ENCODE measurements at places on chromosomes 3 and 15.
A peak's percentile ranks its signal among the peaks of the same experiment; 100 is the strongest.

GRCh38 chr3:165196577-165197480 lies 645 bp upstream of the SLITRK3 start:
- no peak for DNase-seq

DNA sequence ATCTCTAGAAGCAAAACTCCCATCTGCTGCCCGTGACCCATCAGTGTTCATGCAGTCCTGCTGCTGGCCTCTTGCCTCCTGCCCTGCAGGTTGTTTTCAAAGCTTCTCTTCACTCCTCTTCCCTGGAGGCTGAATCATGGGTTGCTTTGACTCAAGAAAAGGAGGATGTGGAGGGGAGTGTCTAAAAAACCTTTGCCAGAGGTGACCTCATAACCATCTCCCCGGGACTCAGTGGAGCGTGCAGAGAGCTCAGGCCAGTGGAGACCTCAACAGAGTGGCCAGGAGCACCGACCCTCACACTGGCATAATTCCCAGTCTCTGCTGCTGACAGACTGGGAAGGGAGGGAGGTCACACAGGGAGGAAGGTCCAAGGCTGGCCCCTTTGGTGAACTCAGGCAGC lies 60.9 kb upstream of the ITGA11 start:
- no peak for DNase-seq

GRCh38 chr3:140023616-140024530 lies 88.9 kb downstream of the CLSTN2 start:
- DNase-seq = no peak

- DNase-seq = no peak
These were observed 89.0 kb upstream of the STRIT1 start for GRCh38 chr3:155382396-155383042.

GRCh38 chr3:64578062-64578770 lies 109.6 kb downstream of the ADAMTS9 start:
- no peak for DNase-seq

DNA sequence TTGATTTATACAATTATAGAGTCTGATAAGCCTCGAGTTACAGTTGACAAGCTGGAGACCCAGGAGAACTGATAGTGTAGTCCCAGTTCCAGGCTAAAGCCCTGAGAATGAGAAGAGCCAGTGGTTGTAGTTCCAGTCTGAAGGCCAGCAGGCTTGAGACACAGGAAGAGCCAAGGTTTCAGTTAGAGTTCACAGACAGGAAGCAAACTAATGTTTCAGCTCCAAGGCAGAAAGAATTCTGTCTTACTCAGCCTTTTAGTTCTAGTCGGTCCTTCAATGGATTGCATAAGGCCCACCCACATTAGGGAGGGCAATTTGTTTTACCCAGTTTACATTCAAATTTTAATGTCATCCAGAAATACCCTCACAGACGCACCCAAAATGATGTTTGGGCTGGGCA lies 102.7 kb downstream of the CDIN1 start:
- DNase-seq = no peak

GRCh38 chr15:94290730-94291129 lies 59.4 kb downstream of the MCTP2 start:
- no peak for DNase-seq

- DNase-seq = no peak
These were observed 180.4 kb downstream of the STAC start for GRCh38 chr3:36560685-36561084.

DNA sequence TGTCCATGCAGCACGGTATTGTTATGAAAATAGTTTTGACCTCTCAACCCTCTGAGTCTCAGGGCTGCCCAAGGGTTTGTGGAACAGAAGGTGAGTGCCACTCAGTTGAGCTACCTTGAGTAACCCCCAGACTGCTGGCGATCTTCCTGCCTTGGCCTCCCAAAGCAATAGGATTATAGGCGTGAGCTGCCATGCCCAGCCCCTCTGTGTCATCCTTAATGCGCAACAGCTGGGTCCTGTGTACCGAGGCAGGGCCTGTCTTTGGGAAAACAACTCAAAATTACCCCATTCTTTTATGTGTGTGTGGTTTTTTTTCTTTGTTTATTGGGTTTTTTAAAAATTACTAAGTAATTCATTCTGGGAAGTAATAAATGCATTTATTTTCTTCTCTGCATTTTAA lies 78.3 kb upstream of the TPM1 start:
- no peak for DNase-seq

- no peak for DNase-seq
These were observed 16.3 kb upstream of the NEK10 start for GRCh38 chr3:27385504-27385903.

DNA sequence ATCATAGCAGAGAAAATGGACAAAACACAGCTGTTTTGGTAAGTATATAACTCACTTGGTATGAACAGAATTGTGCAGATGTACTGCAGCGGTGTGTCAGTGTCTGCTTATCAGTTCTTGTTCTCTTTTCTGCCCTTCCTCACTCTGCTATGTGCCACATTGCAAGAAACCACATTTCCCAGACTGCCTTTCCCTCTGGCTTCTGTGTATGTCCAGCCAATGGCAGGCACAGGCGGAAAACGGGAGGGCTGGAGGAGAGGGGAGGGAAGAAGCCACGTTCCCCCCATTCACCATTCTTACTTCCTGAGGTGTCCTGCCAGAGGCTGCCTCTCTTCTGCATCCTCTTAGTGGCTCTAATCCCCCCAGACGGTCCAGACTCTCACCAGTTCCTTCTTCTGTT lies 15.4 kb downstream of the HHLA2 start:
- DNase-seq = no peak

DNA sequence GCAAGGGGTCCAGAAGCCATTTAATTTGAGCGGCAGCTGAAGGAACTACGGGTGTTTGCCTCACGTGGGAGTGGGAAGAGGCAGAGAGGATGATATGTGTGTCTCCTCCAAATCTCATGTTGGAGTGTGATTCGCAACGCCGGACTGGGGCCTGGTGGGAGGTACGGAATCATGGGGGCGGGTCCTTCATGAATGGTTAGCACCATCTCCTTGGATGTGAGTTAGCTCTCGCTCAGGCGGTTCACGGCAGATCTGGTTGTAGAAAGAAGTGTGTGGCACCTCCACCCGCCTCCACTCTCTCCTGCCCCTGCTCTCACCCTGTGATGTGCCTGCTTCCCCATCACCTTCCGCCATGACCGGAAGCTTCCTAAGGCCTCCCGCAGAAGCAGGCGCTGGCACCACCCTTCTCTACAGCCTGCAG lies 25.4 kb downstream of the XXYLT1 start:
- DNase-seq = no peak

DNA sequence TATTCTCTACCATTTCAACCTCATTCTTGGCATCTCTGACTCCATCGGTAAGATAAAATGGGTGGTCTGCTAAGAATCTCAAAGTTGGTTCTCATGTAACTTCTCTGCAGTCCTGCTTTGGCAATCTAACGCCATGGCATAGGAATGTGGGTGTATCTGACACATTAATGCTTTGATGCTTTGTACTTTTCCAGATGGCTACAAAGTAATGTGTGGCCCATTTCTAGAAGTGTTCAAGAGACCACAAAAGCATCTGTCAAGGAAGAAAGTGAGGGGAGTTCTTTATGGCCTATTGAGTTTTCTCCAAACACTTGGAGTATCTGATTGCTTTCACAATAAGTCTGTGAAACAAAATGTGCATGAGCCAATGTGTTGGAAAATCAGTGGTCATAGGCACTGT lies 339.9 kb upstream of the TGFBR2 start:
- no peak for DNase-seq

- DNase-seq = no peak
These were observed 24.2 kb downstream of the WDR93 start for GRCh38 chr15:89714775-89715174.

GRCh38 chr3:13546667-13547171 lies 2.2 kb upstream of the FBLN2 start:
- no peak for DNase-seq

GRCh38 chr3:42763021-42763420 lies 10.0 kb downstream of the CCDC13 start:
- no peak for DNase-seq

DNA sequence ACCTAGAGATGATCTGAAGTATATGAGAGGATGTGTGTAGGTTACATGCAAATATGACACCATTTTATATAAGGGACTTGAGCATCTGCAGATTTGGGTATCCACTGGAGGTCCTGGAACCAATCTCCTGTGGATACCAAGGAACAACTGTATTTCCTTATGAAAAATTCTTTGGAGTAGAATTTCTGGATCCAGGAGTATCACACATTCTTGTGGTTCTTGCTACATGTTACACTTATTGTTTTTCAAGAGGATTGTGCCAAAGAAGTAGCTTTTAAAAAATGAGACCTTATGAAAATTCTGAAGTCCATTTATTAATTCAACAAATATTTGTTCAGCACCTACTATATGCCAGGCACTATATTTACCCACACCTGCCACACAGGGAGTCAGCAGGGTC lies 15.7 kb upstream of the TBC1D23 start:
- DNase-seq = no peak

GRCh38 chr15:42199126-42199525 lies 9.0 kb downstream of the VPS39 start:
- DNase-seq = no peak

DNA sequence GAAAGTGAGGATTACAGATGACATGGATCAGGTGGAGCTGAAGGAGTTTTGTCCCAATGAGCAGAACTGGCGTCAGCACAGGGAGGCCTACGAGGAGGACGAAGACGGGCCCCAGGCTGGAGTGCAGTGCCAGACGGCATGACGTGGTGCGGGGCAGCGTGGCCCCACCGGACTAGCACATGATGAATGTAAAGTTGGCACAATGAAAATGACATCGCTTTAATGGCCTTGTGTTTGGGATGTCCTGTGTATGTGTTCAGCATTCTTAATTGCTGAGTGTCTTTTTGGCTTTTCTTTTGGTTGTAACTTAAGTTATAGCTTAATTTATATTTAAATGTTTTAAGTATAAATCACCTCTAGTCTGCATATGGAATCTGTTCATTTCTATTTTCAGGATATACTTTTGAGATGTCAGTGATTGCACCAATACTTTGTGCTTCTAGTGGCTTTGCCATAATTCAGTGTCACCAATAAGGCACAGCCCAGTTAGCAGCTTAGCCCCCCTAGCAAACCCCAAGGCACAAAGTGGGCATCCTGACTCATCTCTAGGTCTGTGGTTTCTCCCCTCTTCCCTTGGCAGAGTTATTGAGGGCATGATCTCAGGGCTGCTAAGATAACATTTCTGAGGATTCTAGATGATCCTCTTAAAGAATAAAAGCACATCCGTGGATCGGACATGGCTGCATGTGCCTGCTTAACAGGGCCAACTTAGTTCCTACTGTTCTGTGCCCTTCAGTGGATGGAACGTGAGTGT lies 16.1 kb downstream of the DNAJA4 start:
- DNase-seq = no peak

GRCh38 chr15:57146506-57147201 lies 228.2 kb downstream of the TCF12 start:
- DNase-seq = peak; percentile 47

GRCh38 chr3:152916753-152917279 lies 81.9 kb downstream of the P2RY1 start:
- DNase-seq = no peak

- no peak for DNase-seq
These were observed 23.4 kb downstream of the AMOTL2 start for GRCh38 chr3:134350861-134351311.

GRCh38 chr3:141457624-141458236 lies 29.1 kb upstream of the RASA2 start:
- DNase-seq = no peak

- no peak for DNase-seq
These were observed 918.4 kb downstream of the NAALADL2 start for GRCh38 chr3:175777495-175777894.

- DNase-seq = no peak
These were observed 43.9 kb upstream of the PLXND1 start for GRCh38 chr3:129650256-129650872.

GRCh38 chr3:178084938-178085816 lies 451.1 kb upstream of the KCNMB2 start:
- peak; percentile 37 for DNase-seq

DNA sequence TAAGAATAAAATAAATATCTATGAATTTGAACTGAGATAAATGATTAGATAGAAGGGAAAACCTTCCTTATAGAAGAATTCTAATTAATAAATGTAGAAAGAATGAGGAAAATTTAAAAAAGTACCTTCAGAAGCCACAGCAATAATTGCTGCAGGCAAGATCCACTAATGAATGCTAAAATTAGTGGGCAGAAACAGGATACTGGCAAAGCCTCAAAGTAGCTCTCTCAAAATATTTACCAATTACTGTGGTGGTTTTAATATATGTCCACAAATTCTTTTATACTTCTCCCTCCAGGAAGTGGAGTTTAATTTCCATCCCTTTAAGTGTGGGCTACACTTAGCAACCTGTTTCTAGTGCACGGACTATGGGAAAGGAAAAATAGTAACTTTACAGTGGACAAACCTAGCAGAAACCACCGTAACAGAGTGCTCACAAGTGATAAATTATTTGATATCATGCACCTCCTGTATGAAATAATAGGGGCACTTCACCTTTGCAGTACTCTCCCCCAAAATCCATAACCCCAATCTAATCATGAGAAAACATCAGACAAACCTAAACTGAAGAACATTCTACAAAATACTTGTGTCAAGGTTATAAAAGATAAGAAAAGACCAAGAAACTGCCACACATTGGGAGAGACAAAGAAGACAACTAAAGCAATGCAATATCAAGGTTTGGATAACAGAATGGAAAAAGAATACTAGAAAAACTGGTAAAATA lies 6.8 kb downstream of the PEAK1 start:
- no peak for DNase-seq

GRCh38 chr15:69647142-69647513 lies 194.5 kb downstream of the RPLP1 start:
- no peak for DNase-seq

GRCh38 chr3:179544981-179545645 lies 17.6 kb upstream of the ACTL6A start:
- no peak for DNase-seq

- no peak for DNase-seq
These were observed 2.4 kb downstream of the RPL39L start for GRCh38 chr3:187136936-187137335.

DNA sequence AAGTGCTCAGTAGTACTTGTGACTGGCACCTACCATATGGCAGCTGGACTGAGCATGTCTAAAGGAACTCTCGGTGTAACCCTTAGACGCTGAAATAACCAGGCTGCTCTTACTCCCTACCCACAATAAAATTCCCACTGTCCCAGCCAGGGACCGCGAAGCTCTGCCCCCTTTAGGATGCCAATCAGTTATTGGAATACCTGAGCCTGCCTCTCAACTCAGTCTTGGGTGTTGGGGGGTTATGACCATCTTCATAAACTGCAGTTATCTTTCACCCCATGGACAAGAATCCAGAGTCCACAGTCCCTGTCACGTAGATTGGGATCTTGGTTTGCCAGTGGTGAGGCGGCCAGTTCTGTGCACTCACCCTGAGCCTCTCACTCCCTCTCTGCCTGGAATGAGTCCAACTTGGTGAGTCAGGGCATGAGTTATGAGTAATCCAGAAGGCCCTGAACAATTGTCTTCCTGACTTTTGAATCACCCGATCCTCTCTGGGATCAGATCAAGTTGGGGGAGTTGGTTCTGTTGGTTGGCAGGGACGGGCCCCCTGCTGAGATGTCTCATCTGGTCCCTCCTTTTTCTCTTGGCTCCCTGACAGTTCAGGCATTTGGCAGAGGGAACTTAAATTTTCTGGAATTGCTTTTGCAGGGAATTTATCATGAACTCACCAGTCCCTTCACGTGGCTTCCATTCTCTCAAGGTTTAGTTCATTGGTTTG lies 120.1 kb upstream of the UBE2E1 start:
- DNase-seq = peak; percentile 50
